ENCODE measurements at places on chromosomes 5 and 9. TPM values are rescaled to one million over a fixed set of nuclear protein-coding genes. Genes with fewer than 3 reads are reported as not detected.

The ARRDC3 gene
- 138 TPM for polyA plus RNA-seq

The SLC6A19 gene
- polyA plus RNA-seq = 67.4 TPM

DNA sequence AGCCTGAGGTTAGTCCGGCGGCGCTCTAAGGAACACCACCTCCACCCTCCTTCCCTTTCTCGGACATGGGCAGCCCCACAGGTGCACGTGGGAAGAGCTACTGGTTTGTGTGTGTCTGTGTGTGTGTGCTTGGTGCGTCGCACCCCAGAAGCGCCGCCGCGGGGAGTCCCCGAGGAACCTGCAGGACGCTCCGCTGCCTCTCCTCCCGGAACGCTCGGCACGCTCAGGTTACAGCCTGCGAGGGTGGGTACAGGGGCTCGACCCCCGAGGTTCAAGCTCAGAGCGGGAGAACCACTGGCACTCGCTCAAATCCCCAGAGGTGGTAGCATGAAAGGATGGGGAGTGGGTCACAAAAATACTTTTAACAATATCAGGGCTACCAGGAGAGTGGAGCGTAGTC is 2.0 kb downstream of the ASTN2 start:
- DNase-seq = no peak

DNA sequence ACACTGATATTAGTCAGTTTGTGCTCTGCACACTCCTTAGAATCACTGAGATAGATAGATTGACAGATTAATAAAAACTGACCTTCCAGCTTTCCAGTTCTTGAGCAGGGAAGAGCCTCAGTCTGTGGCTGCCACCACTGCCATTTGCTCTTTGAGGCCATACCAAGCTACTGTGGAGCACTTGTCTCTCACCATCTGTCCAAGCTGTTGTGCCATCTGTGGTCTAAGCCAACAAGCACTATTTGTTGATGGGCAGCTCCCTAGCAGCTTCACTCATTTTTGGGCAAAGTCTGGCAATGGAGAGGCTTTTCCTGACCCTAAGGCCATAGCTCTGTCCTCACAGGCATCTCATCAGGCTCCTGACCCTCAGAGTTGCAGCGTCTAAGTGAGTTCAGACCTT is 30.4 kb downstream of the HTR1A start:
- DNase-seq = no peak

DNA sequence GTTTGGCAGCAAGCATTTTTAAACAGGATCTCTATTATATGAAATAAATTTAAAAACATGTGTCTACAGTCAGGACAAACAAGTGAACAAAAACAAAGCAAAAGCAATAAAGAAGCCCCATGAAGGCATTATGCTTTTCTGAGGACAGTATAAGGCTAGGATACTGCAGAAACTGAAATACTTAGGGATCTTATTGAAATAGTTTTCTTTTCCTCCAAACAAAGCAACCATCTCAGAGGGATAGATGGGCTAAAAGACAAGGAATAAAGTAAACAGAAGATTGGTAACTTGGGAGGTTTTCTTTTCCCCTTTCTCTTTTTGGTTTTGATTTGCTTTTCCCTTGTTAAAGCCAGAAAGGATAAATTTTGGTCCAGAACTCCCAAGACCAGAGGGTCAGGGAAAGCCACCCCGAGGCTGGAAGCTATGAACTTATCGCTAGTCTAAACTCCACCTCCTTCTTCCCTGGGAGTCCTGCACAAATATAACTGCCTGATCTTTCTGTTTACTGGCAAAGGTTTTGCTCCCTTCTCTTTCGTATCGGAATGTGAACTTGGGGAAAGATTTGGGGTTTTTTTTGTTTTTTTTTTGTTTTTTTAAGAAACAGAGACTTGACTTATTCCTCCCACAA is 164.0 kb downstream of the GHR start:
- no peak for DNase-seq

DNA sequence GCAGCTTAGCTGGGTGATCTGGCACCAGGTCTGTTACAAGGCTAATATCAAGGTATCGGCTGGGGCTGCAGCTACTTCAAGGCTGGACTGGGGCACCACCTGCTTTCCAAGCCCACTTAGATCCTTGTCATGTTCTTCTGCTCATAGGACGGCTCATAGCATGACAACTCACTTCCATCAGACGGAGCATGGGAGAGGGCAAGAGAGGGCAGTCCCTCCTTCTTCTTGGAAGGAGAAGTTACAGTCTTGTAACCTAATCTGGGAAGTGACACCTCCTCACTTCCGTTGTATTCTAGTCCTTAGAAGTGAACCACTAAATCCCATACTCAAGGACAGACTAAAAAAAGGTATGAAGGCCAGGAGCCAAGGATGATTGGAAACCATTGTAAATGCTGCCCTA is 258.2 kb downstream of the MAST4 start:
- no peak for DNase-seq

DNA sequence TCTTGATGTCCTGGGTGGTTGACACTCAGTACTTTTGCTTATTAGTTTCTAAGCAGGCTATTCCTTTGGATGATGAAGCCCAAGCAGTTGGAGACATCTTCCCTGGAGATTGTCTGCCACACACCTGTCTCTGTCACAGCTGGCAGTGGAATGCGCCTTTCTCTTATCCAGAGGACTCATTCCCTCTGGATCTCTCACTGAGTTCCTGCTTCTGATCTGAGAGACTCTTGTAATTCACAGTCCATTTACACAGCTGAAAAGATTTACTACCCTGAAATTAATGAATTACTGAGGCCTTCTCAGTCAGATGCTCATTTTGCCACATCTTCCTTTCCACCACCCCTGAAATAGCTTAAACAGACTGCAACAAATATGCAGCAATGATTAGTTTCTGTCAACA is 15.9 kb downstream of the TAL2 start:
- DNase-seq = no peak

DNA sequence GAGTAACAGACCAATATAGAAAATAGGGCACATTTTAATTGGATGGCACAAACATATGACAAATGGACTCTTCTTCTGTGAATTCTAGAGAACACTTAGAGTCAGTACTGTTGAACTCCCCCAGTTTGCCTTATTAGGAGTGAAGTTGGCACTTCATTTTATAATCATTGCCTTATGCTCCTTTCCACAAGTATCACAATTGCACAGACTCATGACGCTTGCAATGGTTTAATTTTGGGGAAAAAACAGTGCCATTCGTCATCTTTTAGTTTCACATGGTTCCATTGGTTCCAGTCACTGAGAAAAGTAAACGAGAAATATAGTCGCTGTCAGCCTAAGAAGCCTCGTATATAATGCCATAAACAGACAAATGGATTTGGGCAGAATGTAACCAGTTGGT is 71.2 kb downstream of the LURAP1L start:
- no peak for DNase-seq

All from left kidney (tissue), 8 donors.